Epithelial cell of proximal tubule (primary cell): ENCODE measurements at places on chromosomes 1 and 21. TPM values are rescaled to one million over a fixed set of nuclear protein-coding genes. Genes with fewer than 3 reads are reported as not detected.

CRB1 gene
- total RNA-seq, result 0.06 TPM in 1 of 2 replicates, not detected in the other

FAM167B gene
- total RNA-seq, result 0.35 TPM in 1 of 2 replicates, not detected in the other

DNA sequence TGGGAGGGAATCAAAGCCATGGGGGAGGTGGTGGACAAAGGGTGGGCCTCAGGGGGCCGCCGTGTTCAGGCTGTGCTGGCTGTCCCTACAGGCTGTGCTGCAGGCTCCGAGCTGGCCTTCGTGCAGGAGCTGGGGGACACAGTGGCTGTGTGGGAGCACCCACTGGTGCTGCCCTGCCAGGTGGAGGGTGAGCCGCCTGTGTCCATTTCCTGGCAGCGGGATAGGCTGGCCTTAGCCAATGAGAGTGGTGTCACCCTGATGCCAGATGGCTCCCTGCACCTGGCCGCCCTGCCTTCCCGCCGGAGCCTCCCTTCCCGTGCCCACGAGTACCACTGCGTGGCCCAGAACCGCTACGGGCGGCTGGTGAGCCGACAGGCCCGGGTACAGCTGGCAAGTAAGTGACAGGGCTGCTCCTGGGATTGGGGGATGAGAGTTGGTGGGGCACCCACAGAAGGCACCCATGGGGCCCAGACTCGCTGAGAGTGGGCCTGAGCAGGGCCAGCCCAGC is 20.2 kb downstream of the SLC27A3 start:
- DNase-seq, result no peak

DNA sequence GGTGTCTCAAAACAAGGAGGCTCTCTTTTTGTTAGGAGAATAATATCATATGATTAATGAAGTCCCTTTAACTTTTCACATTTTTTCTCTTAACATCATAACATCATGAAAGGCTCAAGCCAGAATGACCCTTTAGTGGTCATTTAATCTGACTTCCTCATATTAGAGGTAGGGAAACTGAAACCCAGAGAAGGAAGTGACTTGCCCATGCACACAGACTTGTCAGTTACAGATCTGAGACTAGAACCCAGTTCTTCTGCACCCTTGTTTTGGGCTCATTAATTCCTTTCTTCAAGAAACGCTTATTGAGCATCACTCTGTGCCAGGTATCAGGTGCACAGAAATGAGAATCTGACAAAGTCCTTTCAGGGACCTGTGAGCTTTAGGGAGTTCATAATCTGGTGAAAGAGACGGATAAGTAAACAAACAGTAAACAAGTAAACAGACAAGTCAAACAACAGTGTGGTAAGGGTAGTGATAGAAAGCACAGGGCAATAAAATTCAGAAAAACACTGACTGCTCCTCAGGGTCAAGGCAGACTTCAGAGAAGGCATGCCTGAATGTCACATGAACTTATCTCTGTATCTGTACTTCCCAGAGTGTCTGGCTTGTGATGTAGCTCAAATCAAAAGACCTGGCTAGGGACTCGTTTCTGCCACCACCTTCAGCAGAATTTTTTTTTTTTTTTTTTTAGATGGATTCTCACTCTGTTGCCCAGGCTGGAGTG is 38.3 kb upstream of the OSBPL9 start:
- DNase-seq, result no peak

GRCh38 chr1:1165900-1166421 is 7.7 kb upstream of the TTLL10 start:
- DNase-seq, result no peak

HES4 gene
- 141 and 193 TPM in 2 replicates for total RNA-seq

ZCCHC17 gene
- total RNA-seq, result 39.2 and 54.0 TPM in 2 replicates
